Activated CD4-positive, alpha-beta memory T cell treated with anti-CD3 and anti-CD28 coated beads, Interleukin-2, amount 10 ng/mL, durations not matched to agents 7 days and 5 days (primary cell): ENCODE measurements at places on chromosomes 16 and 17. TPM values are rescaled to one million over a fixed set of nuclear protein-coding genes. Genes with fewer than 3 reads are reported as not detected.
A peak's percentile ranks its signal among the peaks of the same experiment; 100 is the strongest.

- peak overlapping the region; percentile 93 for H3K4me3 ChIP-seq
- peaks cover 1% of the 10 kb centered on the region for H3K36me3 ChIP-seq
- H3K27ac ChIP-seq = peak overlapping the region; percentile 88
- DNase-seq = no peak
- H3K4me1 ChIP-seq = peaks cover 41% of the 10 kb centered on the region
- H3K27me3 ChIP-seq = no peaks in the 10 kb centered on the region
Observed at GRCh38 chr16:89506113-89506504, 2.1 kb upstream of the SPG7 start.

DNA sequence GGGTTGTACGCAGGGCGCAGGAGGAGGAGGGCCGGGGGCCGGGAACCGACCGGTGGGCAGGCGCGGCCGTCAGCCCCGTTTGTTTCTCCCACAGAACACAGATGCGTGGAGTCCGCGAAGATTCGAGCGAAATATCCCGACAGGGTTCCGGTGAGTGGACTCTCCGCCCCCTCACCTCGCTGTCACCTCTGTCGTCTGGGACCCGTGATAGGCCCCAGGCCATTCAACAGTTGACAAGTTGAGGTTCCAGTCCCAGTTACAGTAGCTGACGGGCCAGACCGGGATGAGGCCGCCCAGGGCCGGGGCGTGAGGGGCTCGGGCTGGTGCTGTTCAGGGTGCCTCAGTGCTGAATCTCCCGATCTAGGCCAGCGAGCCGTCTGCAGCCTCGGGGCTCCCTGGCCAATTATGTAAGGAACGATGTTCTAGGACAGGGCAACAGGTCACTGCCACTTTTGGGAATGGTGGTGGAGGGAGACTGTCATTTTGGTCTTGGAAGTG, 628 bp downstream of the GABARAPL2 start:
- peaks cover 13% of the 10 kb centered on the region for H3K27me3 ChIP-seq
- peak overlapping the region; percentile 74 for H3K27ac ChIP-seq
- peak; percentile 36 for DNase-seq
- H3K36me3 ChIP-seq = peaks cover 32% of the 10 kb centered on the region
- H3K4me1 ChIP-seq = peaks cover 38% of the 10 kb centered on the region

GRCh38 chr17:7380855-7381683, at the start of gene TNK1:
Gene TNK1, plus strand, starts transcription at chr17:7381089. Its CDS starts 1,838 bp downstream, at chr17:7382927.
- DNase-seq = no peak
- no peaks in the 10 kb centered on the region for H3K36me3 ChIP-seq
- H3K27me3 ChIP-seq = peaks cover 40% of the 10 kb centered on the region
- H3K4me3 ChIP-seq = no peak within 1 kb of the TSS

DNA sequence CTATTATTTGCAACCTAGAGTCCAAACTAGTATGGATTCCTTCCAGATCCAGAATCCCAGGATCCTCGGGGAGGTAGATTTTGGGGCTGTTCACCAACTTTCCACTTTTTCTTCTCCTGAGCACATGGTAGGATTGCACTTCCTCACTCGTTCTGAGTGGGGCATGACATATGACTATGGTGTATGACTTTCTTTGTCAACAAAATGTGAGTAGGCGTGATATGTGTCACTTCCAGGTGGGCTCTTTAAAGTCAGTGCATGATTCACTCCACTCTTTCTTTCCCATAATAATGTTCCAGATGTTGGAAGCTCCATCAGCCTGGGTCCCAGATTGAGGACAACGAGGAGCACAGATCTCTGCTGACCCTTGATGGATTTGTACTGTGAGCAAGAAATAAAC, 21.5 kb downstream of the IRX5 start:
- no peaks in the 10 kb centered on the region for H3K4me1 ChIP-seq
- DNase-seq = no peak
- no peak overlapping the region for H3K4me3 ChIP-seq

DNA sequence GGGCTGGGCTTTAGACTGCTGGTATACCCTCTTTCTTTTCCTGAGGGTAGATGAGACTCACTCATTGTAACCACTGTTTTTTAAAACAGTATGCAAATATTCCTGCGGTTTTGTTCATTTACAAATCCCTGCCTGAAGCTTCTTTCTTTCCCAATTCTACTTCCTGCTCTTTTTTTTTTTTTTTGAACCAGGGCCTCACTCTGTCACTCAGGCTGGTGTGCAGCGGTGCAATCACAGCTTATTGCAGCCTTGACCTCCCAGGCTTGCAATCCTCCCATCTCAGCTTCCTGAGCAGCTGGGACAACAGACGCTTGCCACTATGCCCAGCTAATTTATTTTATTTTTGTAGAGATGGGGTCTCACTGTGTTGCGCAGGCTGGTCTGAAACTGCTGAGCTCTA, 8.0 kb upstream of the SULT1A1 start:
- H3K27ac ChIP-seq = no peak overlapping the region
- no peak for DNase-seq
- peaks cover 11% of the 10 kb centered on the region for H3K4me1 ChIP-seq
- H3K27me3 ChIP-seq = no peaks in the 10 kb centered on the region
- H3K4me3 ChIP-seq = no peak overlapping the region

GRCh38 chr16:89864527-89864820, 8.9 kb upstream of the TCF25 start:
- peaks cover 34% of the 10 kb centered on the region for H3K4me1 ChIP-seq
- H3K36me3 ChIP-seq = peaks cover 11% of the 10 kb centered on the region
- DNase-seq = peak; percentile 38
- H3K27ac ChIP-seq = peak overlapping the region; percentile 91
- peak overlapping the region; percentile 53 for H3K4me3 ChIP-seq
- no peaks in the 10 kb centered on the region for H3K27me3 ChIP-seq

DNA sequence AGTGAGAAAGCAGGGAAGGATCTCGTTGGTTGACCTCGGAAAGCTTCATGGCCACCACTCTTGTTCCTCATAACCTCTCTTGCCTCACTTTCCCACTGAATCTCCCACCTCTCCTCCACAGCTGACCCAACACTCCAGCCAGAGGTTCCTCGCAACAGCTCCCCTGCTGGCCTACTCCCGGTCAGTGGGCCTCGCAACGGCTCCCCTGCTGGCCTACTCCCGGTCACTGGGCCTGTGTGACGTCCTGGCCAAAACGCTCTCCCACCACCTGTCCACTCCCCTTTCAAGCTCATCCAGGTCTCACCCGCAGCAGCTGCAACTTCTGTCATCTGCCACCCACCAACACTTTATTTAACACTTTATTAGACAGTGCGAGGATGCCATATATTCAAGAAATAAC, 149.1 kb downstream of the VPS53 start:
- H3K27ac ChIP-seq = no peak overlapping the region
- no peaks in the 10 kb centered on the region for H3K27me3 ChIP-seq
- H3K4me3 ChIP-seq = no peak overlapping the region
- no peak for DNase-seq

- peak overlapping the region; percentile 11 for H3K4me3 ChIP-seq
- peak overlapping the region; percentile 63 for H3K27ac ChIP-seq
- no peaks in the 10 kb centered on the region for H3K27me3 ChIP-seq
- peaks cover 7% of the 10 kb centered on the region for H3K36me3 ChIP-seq
- peaks cover 27% of the 10 kb centered on the region for H3K4me1 ChIP-seq
- no peak for DNase-seq
Observed at GRCh38 chr16:78749745-78750268, 650.4 kb downstream of the WWOX start.

DNA sequence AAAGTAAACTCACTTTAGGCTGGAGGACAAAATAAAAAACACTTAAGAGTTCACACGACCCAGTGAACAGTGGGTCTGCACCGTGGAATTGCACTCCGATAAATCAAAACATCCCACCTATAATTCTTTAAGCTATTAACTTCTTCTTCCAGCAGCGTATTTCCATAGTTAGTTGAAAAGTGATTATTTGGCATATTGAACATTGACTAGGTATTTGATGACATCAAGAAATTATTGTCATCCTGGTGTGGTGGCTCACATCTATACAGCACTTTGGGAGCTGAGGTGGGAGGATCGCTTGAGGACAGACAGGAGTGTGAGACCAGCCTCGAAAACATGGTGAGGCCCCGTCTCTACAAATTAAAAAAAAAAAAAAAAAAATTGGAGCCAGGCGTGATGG, 23.4 kb downstream of the IGF2BP1 start:
- H3K36me3 ChIP-seq = no peaks in the 10 kb centered on the region
- no peak for DNase-seq
- H3K4me1 ChIP-seq = no peaks in the 10 kb centered on the region
- H3K4me3 ChIP-seq = no peak overlapping the region

GRCh38 chr16:81599034-81599744, 154.6 kb downstream of the CMIP start:
- peaks cover 25% of the 10 kb centered on the region for H3K4me1 ChIP-seq
- no peaks in the 10 kb centered on the region for H3K36me3 ChIP-seq
- no peak for DNase-seq
- no peak overlapping the region for H3K27ac ChIP-seq

- peaks cover 27% of the 10 kb centered on the region for H3K27me3 ChIP-seq
- no peak for DNase-seq
- H3K4me3 ChIP-seq = no peak overlapping the region
- no peaks in the 10 kb centered on the region for H3K36me3 ChIP-seq
Observed at GRCh38 chr16:57089406-57089805, 3.0 kb upstream of the CPNE2 start.

- H3K4me3 ChIP-seq = no peak overlapping the region
- DNase-seq = no peak
- H3K36me3 ChIP-seq = no peaks in the 10 kb centered on the region
- H3K4me1 ChIP-seq = peaks cover 14% of the 10 kb centered on the region
- H3K27me3 ChIP-seq = peaks cover 10% of the 10 kb centered on the region
- H3K27ac ChIP-seq = no peak overlapping the region
Observed at GRCh38 chr16:24673155-24673554, 56.3 kb upstream of the TNRC6A start.

GRCh38 chr17:76397687-76398522, 13.5 kb downstream of the SPHK1 start:
- H3K4me3 ChIP-seq = no peak overlapping the region
- no peaks in the 10 kb centered on the region for H3K4me1 ChIP-seq
- H3K36me3 ChIP-seq = peaks cover 52% of the 10 kb centered on the region

- H3K27me3 ChIP-seq = peaks cover 3% of the 10 kb centered on the region
- peaks cover 31% of the 10 kb centered on the region for H3K4me1 ChIP-seq
- H3K4me3 ChIP-seq = no peak overlapping the region
- DNase-seq = no peak
- H3K27ac ChIP-seq = no peak overlapping the region
Observed at GRCh38 chr16:68420366-68420942, 27.9 kb downstream of the SMPD3 start.

GRCh38 chr16:4522051-4522581, 16.5 kb downstream of the CDIP1 start:
- no peak overlapping the region for H3K27ac ChIP-seq
- no peak overlapping the region for H3K4me3 ChIP-seq
- no peak for DNase-seq

GRCh38 chr16:29686740-29687332, 7.9 kb downstream of the QPRT start:
- H3K27me3 ChIP-seq = no peaks in the 10 kb centered on the region
- no peak overlapping the region for H3K4me3 ChIP-seq
- peaks cover 23% of the 10 kb centered on the region for H3K4me1 ChIP-seq
- no peak for DNase-seq
- peaks cover 14% of the 10 kb centered on the region for H3K36me3 ChIP-seq
- no peak overlapping the region for H3K27ac ChIP-seq

DNA sequence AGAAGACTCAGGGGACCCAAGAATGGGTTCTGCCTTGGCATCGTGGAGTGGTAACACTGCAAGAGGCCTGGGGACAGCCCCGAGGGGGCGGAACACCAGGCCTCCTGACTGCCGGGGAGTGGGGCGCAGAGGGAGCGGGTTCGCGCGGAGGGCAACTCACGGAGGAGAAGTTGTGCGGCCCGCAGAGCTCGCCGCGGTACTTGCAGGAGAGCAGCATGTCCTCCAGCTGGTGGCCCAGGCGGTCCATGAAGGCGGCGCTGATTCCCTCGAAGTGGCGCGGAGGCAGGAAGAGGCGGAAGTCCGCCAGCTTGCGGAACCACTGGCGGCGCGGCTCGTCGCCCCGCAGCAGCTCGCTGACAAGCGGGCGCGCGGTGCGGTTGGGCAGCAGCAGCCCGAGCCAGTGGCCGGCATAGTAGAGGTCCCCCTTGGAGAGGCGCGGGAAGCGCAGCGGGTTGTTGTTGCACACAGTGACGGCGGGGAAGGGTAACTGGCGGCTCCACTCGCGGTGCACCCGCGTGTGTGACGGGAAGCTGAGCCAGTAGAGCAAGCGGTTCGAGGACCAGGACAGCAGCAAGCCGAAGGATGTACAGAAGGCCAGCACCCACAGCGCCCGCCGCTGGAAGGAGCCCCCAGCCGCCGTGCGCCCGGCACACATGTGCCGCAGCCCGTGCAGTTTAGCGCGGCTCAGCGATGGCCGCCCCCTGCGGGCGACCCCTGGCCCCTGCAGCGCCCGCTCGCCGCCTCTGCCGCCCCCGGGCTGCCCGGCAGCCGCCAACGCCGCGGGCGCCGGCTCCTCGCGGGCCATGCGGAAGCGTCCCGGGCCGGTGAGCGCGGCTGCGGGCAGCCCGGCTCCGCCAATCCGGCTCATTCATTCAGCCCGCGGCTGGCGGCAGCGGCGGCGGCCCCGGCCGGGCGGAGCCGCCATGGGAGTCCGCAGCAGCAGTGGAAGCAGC, 1.6 kb downstream of the ASIC2 start:
- H3K4me1 ChIP-seq = peaks cover 12% of the 10 kb centered on the region
- H3K27me3 ChIP-seq = peaks cover 52% of the 10 kb centered on the region
- no peaks in the 10 kb centered on the region for H3K36me3 ChIP-seq
- H3K27ac ChIP-seq = no peak overlapping the region

DNA sequence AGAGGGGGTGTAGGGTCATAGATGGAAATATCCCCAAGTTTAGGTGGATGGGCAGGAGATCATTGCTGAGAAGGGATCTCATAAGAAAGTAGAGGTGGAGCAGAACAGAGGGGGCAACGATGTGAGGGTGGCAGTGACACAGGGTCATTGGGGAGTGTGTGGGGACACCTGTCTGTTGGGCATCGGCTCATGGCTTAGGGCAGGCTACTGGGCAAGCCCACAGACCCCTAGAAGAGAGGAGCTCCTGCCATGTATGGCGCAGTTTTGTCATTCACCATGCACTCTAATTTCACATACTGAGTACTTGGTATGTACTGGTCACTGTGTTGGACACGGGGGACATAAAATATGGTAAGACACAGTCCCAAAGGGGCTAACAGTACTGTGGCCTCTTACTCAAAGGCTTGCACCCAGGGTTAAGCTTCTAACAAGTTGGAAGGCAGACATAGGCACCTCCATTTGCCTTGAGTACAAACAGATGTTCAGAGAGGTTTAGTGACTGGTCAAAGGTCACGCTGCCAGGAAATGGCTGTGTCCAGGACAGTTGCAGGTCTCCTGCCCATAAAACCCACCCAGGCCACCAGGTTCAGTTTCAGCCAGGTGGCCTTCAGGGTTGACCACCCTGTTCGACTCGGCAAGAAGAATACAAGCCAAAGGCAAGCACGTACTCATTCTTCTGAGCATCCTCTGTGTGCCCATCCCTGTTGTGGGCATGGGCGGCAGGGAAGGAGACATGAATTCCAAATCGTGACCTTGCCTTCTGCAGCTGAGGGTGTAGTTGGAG, 580.2 kb downstream of the KCNJ18 start:
- no peaks in the 10 kb centered on the region for H3K4me1 ChIP-seq
- no peaks in the 10 kb centered on the region for H3K36me3 ChIP-seq
- no peak for DNase-seq
- no peak overlapping the region for H3K4me3 ChIP-seq
- no peaks in the 10 kb centered on the region for H3K27me3 ChIP-seq

Gene TBC1D3G
- total RNA-seq = not detected

Gene GSPT1
- 125 TPM for total RNA-seq

Gene CCDC182
- not detected for total RNA-seq

Gene DOC2A
- not detected for total RNA-seq

Gene SAT2
- total RNA-seq = 36.2 TPM

Gene BTBD17
- total RNA-seq = 0.18 TPM

Gene KIFC3
- total RNA-seq = not detected

Gene SEZ6L2
- 0.13 TPM for total RNA-seq

Gene CSH1
- not detected for total RNA-seq

Gene RAC3
- 8.1 TPM for total RNA-seq

Gene FAM234A
- total RNA-seq = 31.5 TPM

Gene AANAT
- total RNA-seq = not detected

Gene PNMT
- not detected for total RNA-seq
